Omental fat pad (tissue), 4 donors: ENCODE measurements at places on chromosomes 5 and 9. TPM values are rescaled to one million over a fixed set of nuclear protein-coding genes. Genes with fewer than 3 reads are reported as not detected.

IFNK gene
- not detected for total RNA-seq

LCNL1 gene
- 0.28 TPM for total RNA-seq

BHMT2 gene
- total RNA-seq = 20.8 TPM

RGS7BP gene
- 0.65 TPM for total RNA-seq

ARID3C gene
- total RNA-seq = not detected

TMC1 gene
- total RNA-seq = 0.56 TPM

PCDHGA9 gene
- total RNA-seq = 8.3 TPM

LMNB1 gene
- 4.4 TPM for total RNA-seq

ASS1 gene
- 621 TPM for total RNA-seq

IL5 gene
- total RNA-seq = not detected

ELOVL7 gene
- 5.5 TPM for total RNA-seq

DNA sequence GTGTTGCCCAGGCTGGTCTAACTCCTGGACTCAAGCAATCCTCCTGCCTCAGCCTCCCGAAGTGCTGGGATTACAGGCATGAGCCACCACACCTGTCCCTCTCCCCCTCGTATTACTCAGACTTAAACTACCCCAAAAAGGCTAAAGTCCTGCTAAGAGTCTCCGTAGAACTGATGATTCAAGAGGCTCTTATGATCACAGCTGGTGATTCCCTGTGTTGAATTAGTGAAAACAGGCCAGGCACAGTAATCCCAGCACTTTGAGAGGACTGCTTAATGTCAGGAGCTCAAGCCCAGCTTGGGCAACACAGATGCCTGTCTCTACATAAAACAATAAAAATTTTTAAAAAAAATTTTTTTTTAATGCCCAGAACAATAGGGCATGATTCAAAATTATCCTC is 9.2 kb downstream of the CDC26 start:
- DNase-seq = no peak

DNA sequence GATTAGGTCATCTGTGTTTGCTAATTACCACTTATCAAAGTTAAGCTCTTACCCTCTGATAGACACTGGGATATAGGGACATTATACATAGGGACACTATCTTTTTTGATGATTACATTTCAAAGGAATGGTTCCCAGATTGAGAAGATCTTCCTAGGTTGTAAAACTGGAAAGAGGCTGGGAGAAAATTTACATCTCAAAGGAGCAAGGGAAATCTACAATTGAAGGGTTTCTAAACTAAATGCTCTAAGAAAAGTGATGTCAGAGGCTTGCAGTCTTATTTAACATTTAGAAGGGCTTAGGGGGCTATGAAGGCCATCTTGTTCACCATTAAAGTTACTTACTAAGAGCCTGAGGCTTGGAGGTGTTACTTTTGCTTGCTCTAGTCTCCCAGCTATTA is 242.8 kb downstream of the PRR16 start:
- DNase-seq = no peak

GRCh38 chr5:137752905-137753690 is 1.1 kb downstream of the HNRNPA0 start:
- DNase-seq = no peak

- DNase-seq = no peak
These were observed 145.6 kb downstream of the MUSK start for GRCh38 chr9:110814159-110814558.

- no peak for DNase-seq
These were observed 177.3 kb upstream of the HMHB1 start for GRCh38 chr5:143634689-143635088.

DNA sequence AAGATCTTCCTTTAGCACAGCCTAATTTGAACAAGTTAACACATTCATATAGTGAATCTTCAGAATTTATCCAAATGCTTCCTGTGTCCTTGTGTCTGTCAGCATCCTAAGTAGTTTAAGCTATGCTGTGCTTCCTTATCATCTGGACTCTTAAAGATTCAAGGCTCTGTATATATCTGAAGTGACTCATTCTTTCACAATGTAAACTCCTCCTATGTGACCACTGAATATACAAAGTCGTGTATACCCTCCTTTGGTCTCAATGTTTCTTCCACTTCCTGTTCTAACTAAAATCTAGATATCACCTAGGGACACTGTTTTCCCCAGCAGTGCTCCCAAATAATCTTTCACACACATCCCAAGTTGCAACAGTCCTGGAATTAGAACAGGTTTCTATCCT is 935.7 kb upstream of the NUDT12 start:
- no peak for DNase-seq

GRCh38 chr9:131960851-131961495 is 118.7 kb downstream of the MED27 start:
- DNase-seq = no peak

- no peak for DNase-seq
These were observed 1.0 kb upstream of the RXRA start for GRCh38 chr9:134325096-134325812.

DNA sequence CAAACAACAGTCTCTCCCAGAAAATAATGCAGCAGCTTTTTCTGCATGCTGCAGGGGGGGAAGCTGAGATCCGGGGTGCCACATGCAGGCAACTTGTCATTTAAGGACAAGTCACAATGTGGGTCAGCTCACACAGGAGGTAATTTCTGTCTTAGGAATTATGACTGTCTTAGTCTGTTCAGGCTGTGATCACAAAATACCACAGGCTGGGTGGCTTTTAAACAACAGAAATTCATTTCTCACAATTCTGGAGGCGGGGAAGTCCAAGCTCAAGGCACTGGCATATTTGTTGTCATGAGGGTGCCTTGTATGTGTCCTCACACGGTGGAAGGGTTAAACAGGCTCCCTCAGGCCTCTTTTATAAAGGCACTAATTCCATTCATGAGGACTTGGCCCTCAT is 127.7 kb downstream of the DIRAS2 start:
- no peak for DNase-seq

- DNase-seq = no peak
These were observed 163.8 kb downstream of the GADD45G start for GRCh38 chr9:89768650-89769071.
